Stimulated activated CD4-positive, alpha-beta T cell treated with anti-CD3 and anti-CD28 coated beads, Interleukin-15, amount 100 ng/mL, for 1 hour (primary cell): ENCODE measurements at places on chromosomes 2 and 18.

DNA sequence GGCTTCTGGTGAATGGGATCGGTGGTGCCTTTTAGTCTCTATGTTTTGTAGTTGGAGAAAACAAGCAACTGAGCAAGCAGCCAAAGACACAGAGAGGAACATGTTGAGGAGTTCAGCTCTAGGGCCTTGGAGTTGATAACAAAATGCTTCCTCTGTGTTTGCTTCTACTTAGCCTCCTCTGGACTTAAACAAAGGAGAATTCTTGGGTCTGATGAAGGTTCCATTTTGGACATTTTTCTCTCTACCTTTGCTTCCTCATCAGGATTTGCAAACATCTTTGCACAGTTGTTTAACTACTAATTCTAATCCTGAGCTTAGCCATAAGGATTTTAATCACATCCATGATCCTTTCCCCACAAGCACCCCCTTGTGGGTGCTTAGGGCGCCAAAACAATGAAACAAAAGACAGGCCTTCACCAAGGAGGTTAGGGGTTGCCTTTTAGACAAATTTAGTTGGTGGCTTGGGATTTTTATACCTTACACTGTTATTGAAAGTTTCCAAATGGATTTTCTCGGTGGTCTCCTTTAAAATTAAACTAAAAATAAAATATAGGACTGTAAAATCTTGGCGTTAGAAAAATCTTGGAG is 148.5 kb upstream of the SATB2 start:
- no peak for DNase-seq

- no peak for DNase-seq
Measured at GRCh38 chr2:96409081-96409819, 73.7 kb downstream of the NCAPH start.

GRCh38 chr2:68317971-68318913 is 1.5 kb downstream of the CNRIP1 start:
- no peak for DNase-seq

DNA sequence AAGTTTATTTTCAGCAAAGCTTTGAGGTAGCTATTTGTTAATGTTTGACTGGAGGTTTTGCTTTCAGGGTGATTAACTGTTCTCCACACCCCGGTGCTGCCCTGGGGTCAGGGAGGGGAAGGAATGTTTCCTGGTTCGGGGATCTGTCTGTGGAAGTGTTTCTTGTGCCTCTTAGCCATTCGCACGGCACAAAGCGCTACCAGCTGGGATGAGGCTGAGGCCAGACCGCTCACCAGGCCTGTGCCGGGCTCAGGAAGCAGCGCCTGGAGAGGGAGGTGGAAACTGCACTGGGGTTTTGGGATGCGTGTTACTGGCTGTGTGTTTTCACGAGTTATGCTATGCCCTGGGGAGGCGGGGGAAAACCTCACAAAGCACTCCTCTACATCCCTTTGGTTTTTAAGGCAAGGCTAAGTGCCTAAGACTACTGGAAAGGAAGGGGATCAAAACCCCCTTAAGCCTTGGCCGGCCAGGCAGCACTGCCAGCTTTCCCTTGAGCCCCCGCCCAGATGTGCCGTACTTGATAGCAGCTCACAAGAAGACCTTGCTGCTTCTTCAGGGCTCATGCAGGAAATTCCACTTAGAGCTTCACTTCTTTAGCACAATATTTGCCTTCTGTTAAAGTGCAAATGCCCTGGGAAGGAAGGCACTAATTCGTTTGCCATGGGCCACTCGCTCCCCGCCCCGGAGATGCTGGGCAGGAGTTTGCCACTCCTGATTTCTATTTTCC is 65.7 kb upstream of the CNGA3 start:
- DNase-seq = no peak

GRCh38 chr2:12032975-12033374 is 286.5 kb downstream of the LPIN1 start:
- no peak for DNase-seq

GRCh38 chr2:43387092-43388062 is 161.0 kb upstream of the ZFP36L2 start:
- no peak for DNase-seq

DNA sequence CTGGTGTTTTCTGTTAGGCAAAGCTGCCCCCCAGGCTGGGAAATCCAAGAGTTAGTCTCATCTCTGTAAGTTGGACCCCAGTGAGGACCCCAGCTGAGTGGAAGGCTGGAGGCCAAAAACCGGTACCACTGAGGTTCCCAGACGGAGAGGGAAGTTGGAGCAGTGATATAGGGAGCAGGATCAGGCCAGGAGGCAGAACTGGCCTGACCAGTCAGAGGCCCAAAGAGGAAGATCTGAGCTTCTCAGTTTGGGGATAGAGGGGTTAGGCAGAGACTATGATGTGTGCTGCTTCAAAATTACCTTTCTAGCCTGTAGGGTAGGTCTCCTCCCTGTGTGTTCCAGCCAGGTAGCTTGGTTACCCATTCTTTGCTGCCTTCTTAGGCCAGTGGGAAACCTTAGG is 4.6 kb upstream of the RNF181 start:
- DNase-seq = no peak
